ENCODE measurements at places on chromosomes 7 and 10.

GRCh38 chr7:36316319-36316718 lies 73.3 kb upstream of the ANLN start:
- no peak for DNase-seq

DNA sequence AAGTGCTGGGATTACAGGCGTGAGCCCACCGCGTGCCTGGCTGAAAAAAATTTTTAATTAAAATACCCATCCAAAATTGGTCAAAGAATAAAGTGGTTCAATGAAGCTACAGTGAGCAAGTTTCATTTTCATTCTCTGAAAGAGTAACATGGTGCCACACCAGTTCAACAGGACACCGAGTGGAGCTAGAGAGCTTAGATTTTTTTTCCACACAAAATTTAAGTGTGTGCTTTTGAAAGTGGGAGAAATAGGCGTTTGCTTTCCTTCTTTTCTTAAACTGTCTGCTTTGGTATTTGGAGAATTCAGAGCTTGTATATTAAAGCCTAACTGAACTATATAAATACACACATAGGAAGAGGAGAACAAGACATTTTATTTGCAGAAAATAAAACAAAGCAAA lies 43.4 kb downstream of the BPGM start:
- DNase-seq: peak; percentile 50

- no peak for DNase-seq
Measured at GRCh38 chr7:98206451-98207330, 4.5 kb upstream of the BHLHA15 start.

GRCh38 chr10:71045936-71046335 lies 157.6 kb upstream of the PCBD1 start:
- DNase-seq: no peak

GRCh38 chr7:133021196-133021595 lies 60.7 kb downstream of the CHCHD3 start:
- DNase-seq: no peak

DNA sequence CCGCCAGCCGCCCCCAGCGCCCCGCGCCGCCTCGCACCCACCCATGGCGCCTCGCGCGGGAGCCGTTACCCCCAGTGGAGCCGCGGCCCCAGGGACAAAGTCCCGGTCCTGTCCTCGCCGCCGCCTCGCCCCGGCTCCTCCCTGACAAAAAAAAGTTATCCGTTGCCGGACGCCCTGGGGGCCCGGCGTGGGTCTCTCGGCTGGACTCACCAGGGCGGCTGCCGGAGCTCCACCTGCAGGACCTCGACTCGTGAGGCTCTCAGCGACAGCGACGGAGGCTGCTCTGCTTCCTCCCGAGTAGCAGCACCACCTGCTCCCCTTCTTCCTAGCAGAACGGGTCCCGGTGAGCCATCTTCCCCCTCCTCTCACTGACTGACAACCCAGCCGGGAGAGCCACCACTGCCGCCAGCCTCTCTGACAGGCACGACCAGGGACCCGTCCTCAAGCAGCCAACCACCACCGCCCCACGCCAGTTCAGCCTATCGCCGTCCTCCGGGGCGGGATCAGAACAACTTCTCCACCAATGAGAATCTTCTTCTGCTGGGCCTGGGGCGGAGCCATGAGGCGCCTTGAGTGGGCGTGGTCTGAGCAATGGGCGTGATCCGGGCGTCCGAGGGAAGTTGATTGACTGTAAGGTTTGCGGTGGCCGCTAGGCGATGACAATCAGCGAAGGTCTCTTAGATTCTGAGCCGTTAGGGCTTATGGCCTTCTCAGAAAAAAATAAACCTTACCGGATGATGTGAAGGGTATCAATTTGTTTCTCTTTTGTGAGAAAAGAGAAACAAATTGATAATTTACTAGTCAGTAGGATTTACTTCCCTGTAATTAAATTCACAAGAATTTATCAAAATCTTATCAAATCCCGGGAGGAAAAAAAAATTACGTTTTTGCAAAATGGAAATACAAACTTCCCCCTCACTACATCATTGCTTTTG lies at the start of gene HYCC1:
Gene HYCC1 (minus strand): TSS at position 416 of the 935 bp plus-strand sequence. CDS start 23,019 bp downstream, outside the sequence.
- DNase-seq: peak; percentile 99

GRCh38 chr7:7427363-7427762 lies 108.3 kb downstream of the COL28A1 start:
- no peak for DNase-seq

DNA sequence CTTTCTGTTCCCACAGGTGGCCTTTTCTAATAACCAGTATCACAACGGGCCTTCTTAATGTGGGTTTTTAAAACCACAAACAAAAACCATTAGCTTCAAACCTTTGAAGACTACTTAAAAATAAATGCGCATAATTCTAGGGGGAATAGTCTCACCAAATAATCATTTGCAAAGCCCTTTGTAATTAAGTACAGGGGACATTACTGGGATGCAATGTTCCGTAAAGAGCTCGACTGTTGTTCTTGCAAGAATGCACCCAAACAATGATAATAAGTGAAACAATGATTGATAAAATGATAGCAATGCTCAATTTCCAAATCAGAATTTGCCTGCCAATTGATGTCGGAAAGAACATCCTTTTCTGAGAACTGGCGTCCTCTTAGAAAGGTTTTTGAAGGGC lies 589.1 kb upstream of the ADARB2 start:
- DNase-seq: no peak

DNA sequence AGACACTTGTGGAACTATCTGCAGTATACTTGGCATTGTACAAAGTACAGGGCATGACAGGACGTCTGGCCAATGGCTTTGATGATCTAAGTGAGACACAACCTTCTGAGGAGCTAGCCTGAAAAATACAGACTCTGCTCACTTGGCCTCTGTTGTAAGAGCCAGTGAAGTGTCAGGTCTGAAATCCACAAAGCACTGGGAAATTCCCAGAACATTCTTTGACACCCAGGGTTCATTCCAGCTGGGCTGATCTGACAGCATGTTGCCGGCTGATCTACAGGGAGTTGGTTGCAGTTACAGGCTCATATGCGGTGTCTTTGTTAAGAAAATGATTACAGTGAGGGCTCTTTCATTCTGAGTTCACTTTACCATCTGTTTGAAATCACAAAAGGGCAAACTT lies 354.6 kb downstream of the PHF14 start:
- DNase-seq: peak; percentile 45

DNA sequence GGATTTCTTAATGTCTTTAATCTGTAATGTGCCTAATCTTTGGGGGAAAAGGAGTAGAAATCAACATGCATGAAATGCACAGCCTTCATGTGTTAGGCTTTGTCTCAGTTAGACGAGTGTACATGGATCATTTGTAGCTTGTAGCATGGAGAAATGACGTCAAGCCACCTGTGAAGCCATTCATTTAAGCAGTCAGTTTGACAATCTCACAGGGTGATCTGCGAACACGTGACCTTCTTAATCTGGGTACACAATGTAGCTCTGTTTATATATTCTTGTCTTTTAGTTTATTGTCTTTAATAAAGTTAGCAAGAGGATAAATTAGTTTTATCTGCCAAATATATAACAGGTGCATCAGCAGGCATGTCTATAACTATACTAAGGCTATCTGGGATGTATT lies 351.9 kb upstream of the LRGUK start:
- DNase-seq: no peak

GRCh38 chr7:137753948-137754851 lies 92.6 kb downstream of the DGKI start:
- DNase-seq: peak; percentile 13

GRCh38 chr7:38020121-38020785 lies 99.8 kb downstream of the EPDR1 start:
- no peak for DNase-seq

- DNase-seq: no peak
Measured at GRCh38 chr10:70832221-70832620, 16.5 kb downstream of the SGPL1 start.

GRCh38 chr10:75770626-75771081 lies 339.2 kb downstream of the LRMDA start:
- no peak for DNase-seq

DNA sequence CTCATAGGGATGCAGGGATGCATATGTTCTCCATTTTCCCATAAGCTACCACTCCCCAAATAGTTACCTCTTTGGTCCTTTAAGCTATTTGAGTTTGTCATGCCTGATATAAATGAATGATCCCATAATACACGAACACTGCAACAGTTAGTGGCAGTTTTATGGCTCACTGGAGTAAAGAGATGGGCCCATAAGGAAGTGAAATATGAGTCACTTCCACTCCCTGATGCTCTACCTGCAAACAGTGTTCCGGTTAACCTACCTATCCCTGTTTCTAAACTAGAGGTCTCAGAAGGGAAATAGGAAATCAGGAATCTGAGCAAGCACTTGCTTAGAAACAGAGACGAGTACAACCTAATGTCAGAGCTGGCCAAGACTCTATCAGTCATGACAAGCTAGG lies 71.7 kb downstream of the CALD1 start:
- no peak for DNase-seq

GRCh38 chr10:48620719-48621118 lies 15.8 kb upstream of the ARHGAP22 start:
- no peak for DNase-seq

GRCh38 chr7:2779051-2779450 lies 65.1 kb downstream of the GNA12 start:
- DNase-seq: no peak

DNA sequence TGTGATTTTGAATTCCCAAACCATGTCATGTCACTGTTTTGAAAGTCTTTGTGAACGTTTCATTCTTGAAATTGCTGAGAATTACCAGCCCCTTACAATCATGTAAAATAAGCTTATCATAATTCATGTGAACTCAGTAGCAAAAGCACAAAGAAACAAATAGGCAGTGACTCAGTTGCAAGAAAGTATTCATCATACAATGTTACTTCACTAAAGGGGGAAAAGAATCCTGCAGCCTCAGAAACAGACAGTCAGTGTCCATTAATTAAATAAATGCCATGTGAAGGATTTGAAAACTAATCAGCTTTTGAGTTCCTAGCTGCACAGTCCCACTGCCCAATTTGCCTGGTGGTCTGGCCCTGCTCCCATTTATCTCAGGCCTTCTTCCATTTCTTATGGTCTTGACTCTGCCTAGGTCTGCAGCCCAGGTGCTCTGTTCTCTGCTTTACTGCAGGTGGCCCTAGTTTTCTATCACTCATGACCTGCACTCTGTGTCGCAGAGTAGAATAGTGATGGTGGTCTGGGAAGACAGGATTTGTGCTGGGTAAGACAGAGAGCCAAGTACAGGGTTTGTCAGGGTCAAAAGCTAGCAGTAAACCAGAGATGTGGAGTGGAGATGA lies 99.7 kb downstream of the PLCE1 start:
- peak; percentile 44 for DNase-seq

GRCh38 chr10:79932307-79932706 lies 16.6 kb downstream of the SFTPD start:
- no peak for DNase-seq

DNA sequence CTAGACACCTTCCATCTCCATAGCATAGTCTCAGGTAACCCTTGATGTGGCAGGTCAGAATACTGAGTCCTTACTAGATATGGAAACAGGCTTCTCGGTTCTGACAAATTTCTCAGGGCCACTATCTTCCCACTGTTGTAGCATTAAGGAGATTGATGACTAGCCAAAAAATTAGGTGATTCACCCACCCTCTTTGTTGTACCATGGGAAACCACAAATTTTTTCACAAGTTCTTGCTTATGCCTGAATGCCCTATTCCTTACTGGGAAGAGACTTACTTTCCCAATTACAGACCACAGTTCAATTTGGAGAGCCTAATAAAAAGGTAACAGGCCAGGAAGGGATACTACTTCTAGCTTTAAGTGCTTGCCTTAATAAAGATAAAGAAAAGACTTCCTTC lies 948.8 kb downstream of the GRM8 start:
- no peak for DNase-seq

DNA sequence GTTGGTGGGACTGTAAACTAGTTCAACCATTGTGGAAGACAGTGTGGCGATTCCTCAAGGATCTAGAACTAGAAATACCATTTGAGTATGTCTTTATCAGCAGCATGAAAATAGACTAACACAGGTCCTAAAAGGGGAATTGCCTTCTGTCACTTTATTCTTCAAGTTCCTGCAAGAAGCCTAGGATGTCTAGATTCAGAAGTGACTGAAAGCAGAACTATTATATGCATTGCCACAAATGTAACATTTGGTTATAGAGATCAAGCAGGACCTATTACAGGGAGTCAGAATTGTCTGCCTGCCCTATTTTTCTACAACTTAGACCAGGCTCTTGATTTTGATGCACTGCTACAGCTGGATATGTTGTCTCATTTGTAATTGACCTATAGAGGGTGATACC lies 364.7 kb downstream of the SORCS1 start:
- DNase-seq: no peak

DNA sequence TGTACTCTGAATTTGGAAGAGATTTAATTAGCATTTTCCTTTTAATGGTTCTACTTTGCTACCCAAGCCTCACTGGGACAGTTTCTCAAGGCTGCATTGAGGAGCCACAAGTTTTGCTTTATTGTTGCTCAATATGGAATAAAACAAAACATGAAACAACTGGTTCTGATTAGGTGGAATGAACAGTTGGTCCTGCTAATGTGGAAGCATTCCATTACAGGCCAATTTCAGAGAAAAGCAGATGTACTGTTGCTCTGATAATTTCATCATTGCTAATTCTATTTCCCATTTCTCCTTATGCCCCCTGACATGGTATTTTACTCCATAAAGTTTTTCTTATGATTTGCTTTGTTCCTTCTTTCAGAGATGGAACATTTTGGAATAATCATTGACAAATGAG lies 66.0 kb upstream of the PAPSS2 start:
- no peak for DNase-seq

Measured in kidney glomerular epithelial cell (primary cell).